Activated CD8-positive, alpha-beta memory T cell treated with anti-CD3 and anti-CD28 coated beads, Interleukin-2, amount 50 U/mL, for 4 hours (primary cell): ENCODE measurements at places on chromosomes 4 and X.

GRCh38 chr4:41586675-41587225 is 48.8 kb downstream of the LIMCH1 start:
- DNase-seq, result no peak

GRCh38 chr4:80705311-80705710 is 325.2 kb upstream of the BMP3 start:
- no peak for DNase-seq

DNA sequence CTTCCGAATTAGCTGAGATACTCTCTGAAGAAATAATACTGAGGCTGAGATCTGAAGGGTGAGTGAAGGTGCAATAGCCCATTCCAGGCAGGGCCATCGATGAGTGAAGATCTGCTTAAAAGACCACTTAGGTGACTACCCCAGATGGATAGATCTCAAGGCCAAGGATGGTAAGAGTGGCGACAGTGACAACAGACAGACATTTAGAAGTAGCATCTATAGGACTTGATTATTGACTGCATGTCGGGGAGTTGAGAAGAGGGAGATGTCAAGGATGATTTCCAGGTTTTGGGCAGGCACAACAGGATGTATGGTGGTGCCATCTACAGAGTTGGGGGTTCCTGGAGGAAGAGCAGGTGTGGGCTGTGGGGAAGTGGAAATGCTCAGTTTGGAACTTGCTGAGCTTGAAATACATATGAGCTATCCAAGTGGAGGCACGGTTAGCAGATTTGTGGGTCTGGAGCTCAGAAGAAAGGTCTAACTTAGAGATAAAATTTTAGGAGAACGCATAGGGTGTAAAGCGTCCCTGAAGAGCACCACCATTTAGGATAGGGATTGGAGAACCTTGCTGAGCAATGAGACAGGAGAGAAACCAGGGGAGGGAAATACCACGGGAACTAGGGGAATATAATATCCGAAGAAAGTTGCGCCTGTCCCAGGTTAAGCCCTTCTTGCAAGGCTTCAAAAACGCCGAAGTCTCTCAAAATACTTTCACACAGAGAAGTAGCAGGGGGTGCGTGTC is 688 bp downstream of the UFSP2 start:
- DNase-seq, result no peak

DNA sequence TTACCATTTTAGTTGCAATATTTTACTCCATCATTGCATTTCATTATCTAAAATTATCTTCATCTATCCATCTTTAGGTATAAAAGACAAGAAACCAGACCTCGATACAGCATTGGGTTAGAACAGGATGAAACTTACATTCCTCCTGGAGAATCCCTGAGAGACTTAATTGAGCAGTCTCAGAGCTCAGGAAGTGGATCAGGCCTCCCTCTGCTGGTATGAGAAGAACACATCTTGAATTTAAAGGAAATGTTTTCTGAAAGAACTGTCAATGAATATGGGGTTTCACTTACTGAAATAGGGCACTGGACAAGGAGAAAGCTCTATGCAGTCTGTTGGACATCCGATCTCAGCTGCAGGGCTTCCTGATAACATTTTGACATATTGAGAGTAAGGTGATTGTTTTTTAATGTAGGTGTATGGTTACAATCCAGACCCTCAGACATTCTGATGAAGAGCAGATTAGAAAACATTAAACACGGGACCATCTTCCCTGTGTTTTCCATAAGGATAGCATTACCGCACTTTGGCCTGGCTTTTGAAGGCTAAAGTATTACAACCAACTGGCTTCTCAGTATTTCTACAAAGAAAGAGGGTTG is 367.2 kb downstream of the BMPR1B start:
- no peak for DNase-seq

- no peak for DNase-seq
Measured at GRCh38 chrX:110086162-110086915, 83.4 kb downstream of the TMEM164 start.

DNA sequence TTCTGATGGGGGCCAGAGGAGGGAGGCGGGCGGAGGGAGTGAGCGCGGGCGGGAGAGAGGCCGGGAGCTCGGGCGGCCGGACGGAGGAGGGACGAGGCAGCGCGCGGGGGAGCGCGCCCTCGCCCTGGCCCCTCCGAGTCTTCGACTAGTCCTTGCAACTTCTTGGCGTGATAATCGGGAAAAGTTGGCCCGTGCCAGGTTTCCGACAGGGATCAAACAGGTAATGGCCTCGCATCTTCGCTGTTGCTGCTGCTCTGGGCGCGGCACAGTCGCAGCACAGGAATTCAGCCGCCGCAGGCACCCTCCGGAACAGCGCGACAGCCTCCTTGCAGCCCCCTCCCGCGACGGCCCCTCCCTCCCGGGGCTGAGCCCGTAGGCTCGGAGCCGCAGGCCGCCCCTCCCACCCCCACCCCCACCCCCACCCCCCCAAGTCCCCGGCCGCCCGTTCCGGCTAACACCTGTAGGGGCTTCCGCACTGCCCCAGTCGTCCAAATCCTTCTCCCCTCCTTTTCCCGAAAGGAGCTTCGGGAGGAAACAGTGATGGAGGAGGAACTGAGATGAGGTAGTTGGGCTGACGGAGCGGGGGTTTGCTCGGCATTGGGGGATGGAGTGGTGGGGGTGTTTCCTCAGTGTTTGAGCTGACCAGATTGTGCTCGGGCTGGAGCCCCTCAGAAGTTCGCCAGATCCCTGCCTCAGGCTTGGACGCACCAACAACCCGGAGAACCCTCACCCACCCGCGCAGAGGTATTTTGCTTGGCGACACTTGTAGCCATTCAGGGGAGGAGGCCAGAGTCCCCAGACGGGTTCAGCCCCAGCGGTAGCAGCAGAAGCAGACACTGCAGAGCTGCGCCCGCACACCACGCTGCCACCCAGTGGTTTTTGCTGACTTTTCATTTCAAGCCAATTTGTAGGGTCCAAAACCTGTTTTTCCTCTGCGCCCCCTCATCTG is at the start of gene FGF13:
TSS of gene FGF13 (minus strand) at position 319 of the 949 bp plus-strand sequence. CDS start 714 bp downstream, outside the sequence.
- DNase-seq, result no peak

DNA sequence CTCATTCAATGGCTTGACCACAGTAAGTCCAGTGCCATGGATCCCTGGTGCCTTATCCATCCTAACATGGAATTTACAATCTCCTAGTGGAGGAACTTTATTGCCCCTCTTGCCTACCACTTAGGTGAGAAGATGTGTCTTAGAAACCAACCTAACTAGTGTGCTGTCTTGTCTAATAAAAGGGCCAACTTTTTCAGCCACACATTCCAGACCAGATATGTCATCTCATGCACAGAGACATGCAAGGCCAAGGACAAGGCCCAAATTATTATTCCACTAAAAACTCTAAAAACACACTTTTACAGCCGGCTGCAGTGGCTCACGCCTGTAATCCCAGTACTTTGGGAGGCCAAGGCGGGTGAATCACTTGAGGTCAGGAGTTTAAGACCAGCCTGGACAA is 10.6 kb upstream of the PRDX4 start:
- DNase-seq, result no peak

GRCh38 chr4:10272511-10272910 is 155.9 kb upstream of the WDR1 start:
- DNase-seq, result no peak

DNA sequence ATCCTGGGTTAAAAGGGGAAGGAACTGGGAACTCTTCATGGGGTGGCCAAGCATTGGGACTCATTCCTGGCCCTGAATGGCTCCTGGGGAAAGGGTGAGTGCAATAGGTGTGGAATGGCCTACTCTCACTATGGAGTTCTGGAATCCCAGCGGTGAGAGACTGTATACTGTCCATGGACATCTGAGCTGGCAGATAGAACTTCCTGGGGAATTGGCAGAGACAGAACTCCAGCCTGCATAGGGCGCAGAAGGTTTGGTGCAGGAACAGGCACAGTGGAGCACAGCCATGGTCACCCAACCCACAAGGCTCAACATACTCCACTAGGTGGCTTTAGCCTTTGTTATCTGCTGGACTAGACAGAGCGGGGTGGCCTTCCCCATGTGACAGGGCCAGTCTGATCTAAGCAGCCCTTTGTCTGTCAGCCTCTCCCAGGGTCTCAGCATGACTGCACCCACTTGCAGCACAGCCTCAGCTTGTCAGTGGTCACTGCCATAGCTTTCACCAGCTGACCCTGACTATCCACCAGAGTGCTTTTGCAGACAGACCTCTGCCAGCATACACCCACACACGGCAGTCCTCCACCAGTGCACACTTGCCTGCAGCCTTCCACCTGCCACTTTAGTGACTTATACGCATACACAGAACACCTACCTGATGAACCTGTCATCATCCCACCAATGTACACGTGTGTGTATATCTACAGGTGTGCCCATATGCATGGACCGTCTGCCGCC is 48.4 kb downstream of the TECRL start:
- no peak for DNase-seq

DNA sequence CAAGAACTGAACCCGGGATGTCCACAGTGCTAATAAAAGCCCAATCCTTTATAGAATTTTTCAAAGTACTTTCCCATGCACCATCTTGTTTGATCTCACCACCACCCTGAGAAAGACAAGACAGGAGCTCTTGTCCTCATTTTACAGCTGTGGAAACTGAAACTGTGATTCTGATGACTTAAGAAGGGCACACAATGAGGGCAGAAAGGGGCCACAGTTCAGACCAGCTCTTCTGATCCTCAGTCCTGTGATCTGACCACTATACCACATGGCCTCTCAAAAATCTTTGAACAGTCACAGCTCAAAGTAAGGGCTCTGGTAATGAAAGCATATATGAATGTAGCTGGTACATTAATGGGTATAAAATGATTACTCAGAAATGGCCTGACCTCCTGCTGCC is 127.3 kb upstream of the CPEB2 start:
- DNase-seq, result no peak

DNA sequence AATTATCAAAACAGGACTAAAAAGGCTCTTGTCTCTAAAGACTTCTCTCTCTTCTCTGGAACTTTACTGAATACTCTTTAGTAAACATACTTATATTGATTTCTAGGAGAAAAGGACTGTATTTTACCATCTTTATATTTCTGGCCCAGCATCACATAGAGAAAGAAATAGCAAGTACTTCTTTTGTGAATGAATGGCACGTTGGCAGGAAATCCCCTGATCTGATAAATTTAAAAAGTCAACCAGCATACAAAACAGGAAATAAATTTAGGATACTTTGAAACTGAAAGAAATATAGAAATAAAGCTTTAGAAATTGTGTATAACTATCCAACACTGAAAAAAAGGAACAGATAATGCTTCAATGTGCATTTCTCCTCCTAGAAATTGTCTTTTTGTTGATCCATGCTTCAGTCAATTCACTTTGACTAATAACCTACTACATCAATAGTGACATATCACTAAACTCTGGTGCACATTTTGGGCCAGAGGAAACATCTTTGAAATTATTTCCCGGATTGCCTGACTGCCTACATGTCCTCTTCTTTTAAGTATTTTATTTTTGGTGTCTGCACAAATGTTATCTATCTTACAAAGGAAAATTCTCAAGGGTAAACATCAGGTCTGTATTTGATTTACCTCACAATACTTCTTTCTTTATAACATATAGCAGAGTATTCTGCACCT is 183.5 kb upstream of the FSTL5 start:
- no peak for DNase-seq

GRCh38 chrX:131854581-131854980 is 168.5 kb upstream of the STK26 start:
- DNase-seq, result no peak

DNA sequence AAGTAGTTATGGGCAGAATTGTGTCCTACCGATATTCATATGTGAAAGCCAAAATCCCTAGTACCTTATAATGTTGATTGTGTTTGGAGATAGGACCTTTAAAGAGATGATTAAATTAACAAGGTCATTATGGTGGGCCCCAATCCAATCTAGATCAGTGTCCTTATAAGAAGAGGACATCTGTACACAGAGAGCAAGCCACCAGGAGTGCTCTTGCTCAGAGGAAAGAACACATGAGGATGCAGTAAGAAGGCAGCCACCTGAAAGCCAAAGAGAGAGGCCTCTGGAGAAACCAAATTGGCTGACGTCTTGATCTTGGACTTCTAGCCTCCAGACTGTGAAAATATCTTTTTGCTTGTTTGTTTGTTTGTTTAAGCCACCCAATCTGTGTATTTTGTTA is 1290.8 kb upstream of the PABPC4L start:
- no peak for DNase-seq

DNA sequence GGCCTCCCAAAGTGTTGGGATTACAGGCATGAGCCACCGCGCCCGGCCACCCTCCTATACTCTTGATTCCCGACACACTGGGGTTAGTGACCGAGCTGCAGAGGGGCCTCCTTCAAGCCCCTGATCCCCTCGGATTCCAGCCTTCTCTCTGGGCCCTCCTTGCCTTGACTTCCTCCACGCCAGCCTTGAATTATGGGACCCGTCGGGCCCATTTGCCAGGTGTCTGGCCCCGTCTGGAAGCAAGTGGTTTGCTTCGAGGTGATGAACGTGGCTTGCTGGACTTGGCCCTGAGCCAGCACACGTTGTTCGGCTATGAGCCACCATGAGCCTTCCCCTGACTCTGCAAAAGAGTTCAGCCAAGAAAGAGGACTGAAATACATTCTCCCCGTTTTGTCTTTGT is 37.4 kb upstream of the GRPEL1 start:
- no peak for DNase-seq
